Stimulated activated CD8-positive, alpha-beta memory T cell treated with anti-CD3 and anti-CD28 coated beads, Interleukin-4, amount 100 ng/mL, for 4 hours (primary cell): ENCODE measurements at places on chromosomes 2 and 18.

DNA sequence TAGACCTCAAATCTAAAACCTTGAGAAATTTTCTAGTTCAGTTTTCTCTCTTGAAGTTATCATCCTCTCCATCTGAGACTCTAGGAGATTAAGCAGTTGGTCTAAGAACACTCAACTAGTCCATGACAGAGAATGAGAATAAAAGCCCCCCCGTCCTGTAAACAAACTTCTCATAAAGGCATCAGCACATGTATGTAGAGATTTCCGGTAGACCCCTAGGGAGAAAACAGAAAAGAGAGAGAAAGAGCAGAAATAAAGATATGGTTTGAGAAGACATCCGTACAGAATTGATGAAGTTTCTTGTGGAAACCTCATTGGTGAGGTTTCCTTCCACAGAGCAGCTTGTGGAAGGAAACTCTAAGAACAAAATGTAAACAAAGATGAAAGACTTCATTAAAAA is 3.2 kb upstream of the GPR155 start:
- DNase-seq, result no peak

DNA sequence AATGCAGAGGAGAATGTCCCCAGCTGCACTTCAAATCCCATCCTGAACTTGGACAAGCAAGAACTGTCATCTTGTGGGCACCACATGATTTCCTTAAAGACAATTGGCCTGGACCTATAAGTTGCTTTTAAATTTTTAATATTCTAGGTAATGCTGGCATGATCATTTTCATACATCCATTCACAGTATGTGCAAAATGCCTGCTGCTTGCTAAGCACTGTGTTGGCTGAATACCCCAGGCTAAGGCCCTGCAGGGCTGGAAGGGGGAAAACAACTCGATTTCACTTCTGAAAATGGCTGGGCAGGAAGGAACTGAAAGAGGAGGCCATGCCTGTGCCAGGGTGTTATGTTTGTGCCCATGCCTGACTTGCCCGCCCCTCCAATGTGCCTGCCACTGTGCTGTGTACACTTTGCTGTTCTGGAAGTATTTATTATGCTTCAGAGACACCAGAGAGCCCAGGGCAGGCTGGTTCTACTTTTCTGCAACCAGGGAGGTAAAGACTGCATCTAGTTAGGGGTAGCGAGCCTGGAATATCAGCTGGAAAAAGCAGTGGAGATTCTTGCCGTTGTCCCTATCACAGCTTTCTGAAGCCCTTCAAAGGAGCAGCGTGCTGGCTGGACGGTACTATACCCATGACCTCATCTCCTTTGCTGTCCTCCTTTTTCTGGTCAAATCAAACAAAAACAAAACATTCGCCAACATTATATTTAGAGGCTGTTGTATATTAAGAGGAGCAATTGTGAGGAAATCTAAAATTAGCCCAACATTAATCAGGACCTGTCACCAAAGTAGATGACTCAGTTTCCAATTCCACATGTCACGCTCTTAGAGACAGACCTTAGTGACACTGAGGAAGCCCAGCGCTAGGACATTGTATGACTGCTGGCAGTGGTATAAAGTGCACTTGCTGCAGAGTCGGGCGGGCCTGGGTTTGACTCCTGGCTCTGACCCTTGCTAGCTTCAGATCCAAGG is 158.1 kb downstream of the DDX1 start:
- DNase-seq, result no peak

- DNase-seq, result no peak
These were observed 22.0 kb upstream of the FZD5 start for GRCh38 chr2:207791579-207792243.

GRCh38 chr2:1582891-1583341 is 161.4 kb downstream of the PXDN start:
- no peak for DNase-seq

DNA sequence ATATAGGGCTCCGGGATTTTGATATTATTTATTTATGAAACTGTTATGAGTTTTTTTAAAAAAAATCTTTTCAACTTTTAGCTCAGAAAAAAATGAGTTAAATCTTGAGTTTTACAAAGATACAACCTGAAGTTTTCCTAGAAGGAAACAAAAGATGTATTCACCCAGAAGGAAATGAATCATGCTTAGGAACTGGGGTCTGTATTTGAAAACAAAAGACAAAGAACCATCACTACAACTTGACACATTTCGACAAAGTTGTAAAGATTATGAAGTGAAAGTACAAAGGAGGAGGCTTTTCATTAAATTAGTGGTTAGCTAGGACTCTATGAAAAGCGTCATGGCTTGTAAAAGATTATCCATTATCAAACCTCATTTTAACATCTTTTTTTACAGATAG is 143.3 kb downstream of the PDE1A start:
- DNase-seq, result no peak

- DNase-seq, result no peak
These were observed 168.8 kb downstream of the ZNF385B start for GRCh38 chr2:179692610-179693009.

DNA sequence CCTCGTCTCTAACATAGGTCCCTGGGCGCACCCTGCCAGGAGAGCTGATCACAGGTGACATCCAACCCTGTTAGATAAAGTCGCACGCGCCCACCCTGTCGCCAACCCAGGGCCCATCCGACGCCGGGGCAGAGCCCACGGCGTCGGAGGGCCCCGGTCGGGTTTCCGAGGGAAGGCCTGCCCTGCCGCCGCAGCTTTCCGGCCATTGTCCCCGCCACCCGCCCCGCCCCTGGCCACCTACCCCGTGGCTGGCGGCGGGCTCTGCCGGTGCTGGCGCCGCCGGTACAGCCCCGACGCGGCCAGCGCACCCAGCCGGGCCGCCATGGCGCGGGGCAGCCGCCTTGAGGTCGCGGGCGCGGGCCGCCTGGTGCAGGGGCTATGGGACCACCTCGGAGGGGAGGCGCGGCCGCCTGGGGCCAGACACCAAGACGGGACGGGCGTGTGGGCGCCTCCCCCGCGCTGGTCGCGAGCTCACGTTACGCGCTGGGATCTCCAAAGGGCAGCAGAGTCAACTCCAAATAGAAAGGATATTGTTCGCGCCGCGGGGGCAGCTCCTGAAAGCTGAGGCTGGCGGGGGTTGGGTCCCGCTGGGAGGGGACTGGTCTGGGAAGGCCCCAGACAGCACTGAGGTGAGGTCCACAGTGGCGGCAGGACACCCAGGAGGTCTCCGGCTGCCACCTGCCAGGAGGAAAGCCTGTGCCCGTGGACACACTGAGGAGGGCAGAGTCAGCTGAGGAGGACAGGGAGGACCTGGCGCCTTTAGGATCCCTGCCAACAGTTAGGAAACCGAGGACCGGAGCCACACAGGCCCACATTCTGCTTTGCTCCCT is 11.1 kb downstream of the LIMS2 start:
- DNase-seq, result no peak

DNA sequence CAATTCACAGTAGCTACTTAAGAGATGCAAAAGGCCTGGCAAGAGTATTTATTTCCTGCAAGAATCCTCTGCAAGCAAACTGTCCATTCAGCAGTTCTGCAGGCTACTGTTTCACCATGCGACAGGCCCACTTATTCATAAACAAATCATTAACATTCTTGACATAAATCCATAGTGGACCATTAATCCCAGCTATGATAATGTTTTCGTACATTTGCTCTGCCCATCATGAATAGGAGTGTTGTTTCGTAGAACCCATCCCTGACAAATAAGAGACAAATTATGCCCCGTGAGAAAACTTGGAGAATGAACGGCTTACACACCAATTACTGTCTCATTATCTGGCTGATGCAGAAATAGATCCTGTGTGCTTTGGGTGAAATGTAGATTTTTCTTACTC is 65.4 kb downstream of the PID1 start:
- no peak for DNase-seq

- no peak for DNase-seq
These were observed 36.9 kb downstream of the MSH6 start for GRCh38 chr2:47819834-47820233.

DNA sequence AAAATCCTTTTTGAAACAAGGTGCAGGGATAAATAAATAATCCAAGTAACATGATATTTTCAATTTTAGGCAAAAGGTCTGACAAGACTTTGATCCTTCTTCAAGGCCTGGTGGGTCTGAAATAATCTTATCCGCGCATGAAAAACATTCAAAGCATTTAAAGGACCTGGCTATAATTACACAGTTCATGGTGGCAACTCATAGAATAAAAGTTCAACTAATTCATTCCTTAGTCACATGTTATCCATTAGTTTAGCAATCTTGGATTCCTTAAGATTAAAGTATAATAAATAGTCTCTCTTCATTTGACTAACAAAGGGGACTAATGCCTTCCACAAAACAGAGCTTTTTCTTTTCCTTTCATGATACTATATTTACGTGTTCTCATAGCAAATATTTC is 21.0 kb upstream of the SLC38A11 start:
- DNase-seq, result no peak

DNA sequence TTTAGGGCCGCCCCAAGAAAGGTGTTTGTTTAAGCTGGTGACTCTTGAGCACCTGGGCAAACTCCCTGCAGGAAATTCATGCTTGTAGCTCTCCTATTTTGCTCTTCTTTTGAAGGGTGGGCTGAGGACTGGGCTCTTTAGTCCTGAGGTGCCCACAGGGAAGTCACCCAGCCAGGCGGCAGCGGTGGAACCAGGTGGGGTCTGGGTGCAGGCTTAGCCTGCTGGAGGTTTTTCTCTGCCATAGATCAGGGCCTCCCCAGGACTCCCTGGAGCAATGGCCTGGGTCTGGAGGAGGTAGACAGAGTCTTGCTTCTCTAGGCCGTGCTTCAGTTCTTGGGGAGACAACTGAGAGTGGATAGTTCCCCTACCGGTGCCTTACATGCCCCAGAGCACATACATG is 99.9 kb downstream of the CLIP4 start:
- no peak for DNase-seq

DNA sequence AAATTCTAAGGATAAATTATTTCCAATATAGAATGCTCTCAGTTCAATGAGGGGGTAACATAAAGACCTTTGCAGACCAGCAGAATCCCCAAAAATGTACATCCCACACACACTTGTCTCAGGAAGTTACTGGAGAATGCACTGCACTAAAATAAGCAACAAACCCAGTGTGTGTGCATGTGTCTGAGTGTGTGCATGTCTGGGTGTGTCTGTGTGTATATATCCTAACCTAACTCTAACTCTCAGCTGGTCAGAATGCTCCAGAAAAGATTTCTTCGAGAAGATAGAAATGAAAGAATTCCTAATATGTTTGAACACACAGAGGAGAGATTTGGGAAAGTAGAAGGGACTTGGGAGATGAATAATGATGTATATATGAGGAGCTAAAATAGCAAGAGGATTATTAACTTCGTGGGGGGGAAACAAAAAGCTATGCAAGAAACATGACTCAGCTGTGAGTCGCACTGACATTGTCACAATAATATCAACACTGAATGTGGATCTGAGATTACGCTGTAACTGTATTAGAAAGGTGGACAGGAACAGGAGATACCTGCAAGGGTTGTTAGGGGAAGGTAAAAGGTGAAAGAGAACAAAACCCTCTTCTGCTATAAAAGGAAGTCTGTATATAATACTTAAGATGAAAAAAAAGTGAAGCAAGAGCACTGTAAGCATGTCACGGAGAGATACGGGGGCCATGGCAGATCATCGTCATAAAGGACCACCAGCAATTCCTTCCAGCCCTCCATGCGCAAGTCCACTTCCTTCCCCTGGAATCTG is 11.1 kb downstream of the COLEC12 start:
- no peak for DNase-seq

- no peak for DNase-seq
These were observed 31.0 kb downstream of the ACVR1 start for GRCh38 chr2:157845081-157845480.

DNA sequence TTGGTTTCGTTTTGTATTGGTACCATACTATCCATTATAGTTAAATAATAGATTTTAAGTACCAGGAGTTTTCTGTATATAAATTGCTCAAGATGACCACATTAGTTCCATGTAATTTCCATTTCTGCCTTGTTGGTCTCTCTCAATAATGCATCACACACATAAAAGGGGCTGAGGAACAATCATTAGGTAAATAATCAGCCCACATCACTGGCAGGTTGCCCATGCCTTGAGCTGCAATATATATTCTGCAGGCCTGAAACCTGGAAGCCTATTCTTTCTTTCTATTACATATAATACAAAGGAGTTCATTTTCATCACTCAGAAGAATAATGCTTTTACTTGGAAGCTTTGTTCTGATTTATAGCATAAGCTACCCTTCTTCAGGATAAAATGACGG is 616.1 kb upstream of the PKDCC start:
- no peak for DNase-seq

DNA sequence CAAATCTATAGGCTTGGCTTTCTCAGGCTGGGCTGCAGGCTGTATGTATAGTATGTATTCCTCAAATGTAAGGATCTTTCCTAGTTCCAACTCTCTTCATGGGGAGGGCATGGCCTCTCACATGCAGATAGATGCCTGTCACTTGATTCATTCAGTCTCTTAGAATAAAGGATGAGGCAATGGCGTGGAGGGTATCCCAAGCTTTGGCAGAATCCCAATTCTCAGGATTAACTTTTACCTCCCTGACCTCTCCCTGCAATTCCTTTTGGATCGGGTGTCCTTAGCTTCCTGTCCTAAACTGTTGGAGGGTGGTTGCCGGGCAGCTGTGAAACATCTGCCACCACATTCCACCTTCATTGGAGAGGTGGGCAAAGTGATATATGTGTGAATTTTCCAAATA is 80.3 kb downstream of the INSIG2 start:
- no peak for DNase-seq

GRCh38 chr2:102420290-102420689 is 2.7 kb upstream of the IL18RAP start:
- DNase-seq, result no peak

GRCh38 chr2:46805401-46805951 is 110.1 kb downstream of the MCFD2 start:
- no peak for DNase-seq

- DNase-seq, result no peak
These were observed 3.5 kb upstream of the RHOB start for GRCh38 chr2:20443276-20443920.

- no peak for DNase-seq
These were observed 1782.1 kb upstream of the CELF4 start for GRCh38 chr18:39347701-39348100.

GRCh38 chr2:126652323-126652891 is 3.6 kb upstream of the GYPC start:
- no peak for DNase-seq

DNA sequence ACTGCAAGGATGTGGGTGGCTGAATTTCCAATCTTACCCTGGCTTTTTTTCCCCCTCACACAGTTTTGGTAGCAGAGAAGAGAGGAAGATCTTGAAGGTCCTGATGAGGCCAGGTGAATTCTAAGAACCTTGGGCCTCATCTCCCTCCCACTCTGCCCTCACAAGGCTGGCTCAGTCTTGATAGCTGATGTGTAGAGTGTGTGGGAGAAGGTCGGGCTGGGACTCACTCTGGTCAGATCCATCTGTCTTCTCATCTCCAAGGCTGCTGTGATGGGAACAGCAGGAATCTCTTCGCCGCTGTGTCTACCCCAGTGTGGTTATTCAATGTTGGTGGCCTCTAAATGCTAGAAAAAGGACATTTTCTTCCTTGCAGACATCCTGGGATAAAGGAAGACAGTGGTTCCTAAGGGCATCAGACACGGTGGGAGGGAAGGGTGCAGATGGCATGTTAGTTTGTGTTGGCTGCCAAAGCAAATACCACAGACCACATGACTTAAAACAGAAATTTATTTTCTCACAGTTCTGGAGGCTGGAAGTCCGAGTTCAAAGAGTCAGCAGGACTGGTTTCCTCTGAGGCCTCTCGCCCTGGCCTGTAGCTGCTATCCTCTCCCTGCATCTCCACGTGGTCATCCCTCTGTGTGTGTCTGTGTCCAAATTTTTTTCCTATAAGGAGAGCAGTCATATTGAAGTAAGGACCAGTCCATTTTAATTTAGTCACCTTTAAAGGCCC is 37.6 kb upstream of the MGAT4A start:
- DNase-seq, result no peak
